Nasal cavity respiratory epithelium epithelial cell of viscerocranial mucosa (primary cell): ENCODE measurements at places on chromosomes 6 and 20. TPM values are rescaled to one million over a fixed set of nuclear protein-coding genes. Genes with fewer than 3 reads are reported as not detected.

Gene MAS1
- total RNA-seq = not detected in 2 replicates

Gene SLC35B3
- total RNA-seq = 19.6 and 22.2 TPM in 2 replicates

Gene FYN
- 86.5 and 108 TPM in 2 replicates for total RNA-seq

Gene C6orf132
- total RNA-seq = 35.9 and 43.1 TPM in 2 replicates

Gene SLC4A11
- total RNA-seq = 4.1 and 5.1 TPM in 2 replicates

Gene FERMT1
- 53.0 and 80.4 TPM in 2 replicates for total RNA-seq

Gene TRIM10
- not detected in 2 replicates for total RNA-seq

Gene RSPO4
- total RNA-seq = not detected in 2 replicates

Gene TP53TG5
- not detected in 2 replicates for total RNA-seq
